Stimulated activated CD4-positive, alpha-beta T cell treated with anti-CD3 and anti-CD28 coated beads, Interleukin-1b, Interleukin-23, amount 100 ng/mL, for 1 hour (primary cell): ENCODE measurements at places on chromosomes 6 and 20.

GRCh38 chr6:45386501-45386900 is 8.8 kb upstream of the SUPT3H start:
- no peak for DNase-seq

DNA sequence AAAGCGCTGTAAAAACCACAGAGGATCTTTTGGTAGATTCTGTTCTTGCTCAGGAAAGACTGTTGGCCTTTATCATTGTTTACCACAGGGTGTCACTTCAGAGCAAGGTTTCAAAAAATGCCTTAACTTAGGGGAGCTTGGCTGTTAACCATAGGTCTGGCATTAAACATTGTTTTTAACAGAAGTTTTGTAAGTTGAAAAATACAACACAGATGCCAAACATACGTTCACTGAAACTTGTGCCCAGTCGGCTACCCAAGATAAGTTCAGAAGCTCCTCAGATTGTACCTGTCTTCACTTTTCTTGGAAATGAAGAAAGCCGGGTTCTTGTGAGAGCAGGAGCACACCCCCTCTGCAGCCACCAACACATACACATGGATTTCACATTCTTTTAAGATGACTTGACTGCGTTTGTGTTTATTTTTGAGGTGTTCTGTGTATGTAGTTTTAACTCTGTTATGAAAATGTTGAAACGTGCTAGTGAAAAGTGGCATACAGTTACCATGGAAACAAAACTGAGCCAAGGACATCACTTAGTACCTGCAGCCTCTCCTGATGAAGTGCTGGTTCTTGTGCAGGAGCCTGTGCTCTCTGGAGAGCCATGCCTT is 64.9 kb downstream of the SYCP2L start:
- no peak for DNase-seq

DNA sequence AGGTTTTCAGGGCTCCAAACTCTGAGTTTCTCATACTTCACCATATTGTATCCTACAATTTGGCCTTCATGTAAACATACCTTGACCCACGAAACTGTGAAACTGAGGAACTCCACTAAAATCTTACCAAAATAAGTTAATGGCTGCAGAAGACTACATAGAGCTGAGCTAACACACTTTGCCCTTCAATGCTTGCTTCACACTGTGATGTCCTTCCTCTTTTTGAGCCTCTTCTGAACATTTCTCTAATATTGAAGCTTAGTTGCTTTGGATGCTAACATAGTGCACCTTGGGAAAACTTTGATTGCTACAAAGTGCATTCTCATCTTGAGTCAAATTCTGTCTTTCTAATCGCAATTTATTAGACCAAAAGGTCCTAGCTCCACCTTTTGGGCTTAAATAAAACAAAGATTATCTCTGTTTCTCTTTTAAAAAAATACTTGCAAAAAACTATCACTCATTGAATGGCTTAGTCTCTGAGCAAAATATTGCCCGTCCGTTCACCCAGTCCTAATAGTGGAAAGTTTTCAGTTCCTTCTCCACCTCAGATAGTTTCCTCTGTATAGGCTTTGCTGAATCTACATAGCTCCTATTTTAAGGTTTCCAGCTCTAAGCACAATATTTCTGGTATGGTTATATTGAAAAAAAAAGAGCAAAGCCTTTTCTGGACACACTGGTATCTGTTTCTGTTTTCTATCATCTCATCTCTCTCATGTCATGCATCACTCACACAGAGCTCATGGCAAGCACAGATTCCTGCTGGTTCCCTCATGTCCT is 494.6 kb downstream of the RFPL4B start:
- DNase-seq = no peak

GRCh38 chr6:80340280-80340679 is 233.8 kb downstream of the BCKDHB start:
- no peak for DNase-seq
